ENCODE measurements at places on chromosomes 16 and 17. TPM values are rescaled to one million over a fixed set of nuclear protein-coding genes. Genes with fewer than 3 reads are reported as not detected.

The SDK2 gene
- not detected for total RNA-seq

The TEKT1 gene
- total RNA-seq = not detected

The TMIGD1 gene
- total RNA-seq = not detected

The SP6 gene
- total RNA-seq = 0.04 TPM

The NKD1 gene
- not detected for total RNA-seq

The CASKIN1 gene
- 0.14 TPM for total RNA-seq

The KCNJ2 gene
- not detected for total RNA-seq

The MT4 gene
- total RNA-seq = not detected

The CACNG4 gene
- total RNA-seq = not detected

The ALDOC gene
- total RNA-seq = 552 TPM

The SLC12A3 gene
- total RNA-seq = 0.14 TPM

The RCVRN gene
- total RNA-seq = not detected

The CSH2 gene
- not detected for total RNA-seq

Data from Karpas-422 (cell line).